ENCODE measurements at places on chromosomes 3 and 15.

DNA sequence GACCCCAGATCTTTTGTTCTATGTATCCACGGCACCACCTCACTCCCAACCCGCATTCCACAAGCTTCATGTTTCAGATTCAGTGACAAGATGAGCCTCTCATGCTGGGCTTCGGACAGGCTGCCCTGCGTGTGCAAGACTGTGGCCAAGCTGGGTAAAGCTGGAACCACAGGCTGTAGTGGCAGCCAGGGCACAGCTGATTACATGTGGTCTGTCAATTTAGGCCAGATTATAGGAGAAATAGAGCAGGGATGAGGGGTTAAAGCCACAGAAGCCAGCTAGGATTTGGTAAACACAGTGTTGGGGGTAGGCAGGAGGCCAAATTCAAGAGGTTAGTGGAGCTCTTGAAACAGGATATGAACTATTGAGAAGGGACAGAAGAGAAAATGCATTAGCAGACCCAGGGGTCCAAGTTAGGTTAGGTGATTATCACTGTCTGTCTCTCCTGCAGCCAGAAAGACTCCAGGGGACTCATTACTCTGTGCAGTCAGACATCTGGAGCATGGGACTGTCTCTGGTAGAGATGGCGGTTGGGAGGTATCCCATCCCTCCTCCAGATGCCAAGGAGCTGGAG lies 12.9 kb downstream of the SNAPC5 start:
- DNase-seq, result no peak

GRCh38 chr3:700514-700913 lies 392.3 kb upstream of the CNTN6 start:
- DNase-seq, result no peak

- no peak for DNase-seq
These were observed 132.8 kb upstream of the GADL1 start for GRCh38 chr3:31027191-31027761.

DNA sequence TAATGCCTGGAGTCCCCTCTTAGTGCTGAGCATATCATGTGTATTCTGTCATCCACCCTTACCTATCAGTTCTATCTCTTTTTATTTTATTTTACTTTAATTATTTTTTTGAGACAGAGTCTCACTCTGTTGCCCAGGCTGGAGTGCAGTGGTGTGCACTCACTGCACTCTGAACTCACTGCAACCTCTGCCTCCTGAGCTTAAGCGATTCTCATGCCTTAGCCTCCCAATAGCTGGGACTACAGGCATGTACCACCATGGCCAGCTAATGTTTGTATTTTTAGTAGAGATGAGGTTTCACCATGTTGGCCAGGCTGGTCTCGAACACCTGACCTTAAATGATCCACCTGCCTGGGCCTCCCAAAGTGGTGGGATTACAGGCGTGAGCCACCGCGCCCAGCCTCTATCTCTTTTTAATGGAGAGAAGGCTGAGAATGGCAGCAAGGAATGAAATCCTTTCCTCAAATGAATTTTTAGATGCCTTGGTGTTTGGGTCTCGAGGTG lies 11.4 kb downstream of the SACM1L start:
- DNase-seq, result no peak

- no peak for DNase-seq
These were observed 92.6 kb upstream of the CHL1 start for GRCh38 chr3:103991-104390.

DNA sequence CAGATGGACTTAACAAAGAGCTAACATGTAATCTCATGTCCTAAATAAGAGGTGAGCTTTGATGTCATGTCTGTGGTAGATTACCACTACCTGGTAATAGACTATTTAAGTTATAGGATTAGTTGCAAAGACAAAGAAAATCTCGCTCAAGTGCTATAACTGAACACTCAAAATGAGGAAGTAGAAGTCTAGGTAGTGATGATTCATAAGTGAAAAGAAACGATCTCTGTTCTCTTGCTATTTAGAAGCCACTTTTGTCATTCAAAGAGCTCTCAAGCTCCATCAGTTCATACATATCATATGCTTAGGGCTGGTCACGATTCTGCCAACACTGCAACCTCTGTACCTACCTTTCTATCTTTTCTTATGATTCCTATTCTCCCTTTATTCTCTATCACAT lies 110.9 kb downstream of the EDEM1 start:
- DNase-seq, result no peak

DNA sequence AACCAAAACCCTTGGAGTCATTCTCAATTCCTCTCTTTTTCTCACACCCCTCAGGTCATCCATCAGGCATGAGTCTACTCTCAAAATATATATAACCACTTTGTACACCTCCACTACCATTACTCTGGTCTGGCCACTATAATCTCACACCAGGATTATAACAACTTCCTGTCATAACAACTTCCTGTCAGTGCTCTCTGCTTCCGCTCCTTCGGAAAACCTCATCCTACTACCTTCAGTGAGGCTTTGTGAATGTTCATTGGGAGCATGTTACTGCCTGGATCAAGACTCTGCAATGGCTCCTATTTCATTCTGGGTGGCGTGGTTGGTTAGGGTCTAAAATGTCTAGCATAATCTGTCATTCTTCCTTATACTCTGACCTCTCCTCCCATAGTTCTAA lies 447.4 kb downstream of the MAGI1 start:
- no peak for DNase-seq

DNA sequence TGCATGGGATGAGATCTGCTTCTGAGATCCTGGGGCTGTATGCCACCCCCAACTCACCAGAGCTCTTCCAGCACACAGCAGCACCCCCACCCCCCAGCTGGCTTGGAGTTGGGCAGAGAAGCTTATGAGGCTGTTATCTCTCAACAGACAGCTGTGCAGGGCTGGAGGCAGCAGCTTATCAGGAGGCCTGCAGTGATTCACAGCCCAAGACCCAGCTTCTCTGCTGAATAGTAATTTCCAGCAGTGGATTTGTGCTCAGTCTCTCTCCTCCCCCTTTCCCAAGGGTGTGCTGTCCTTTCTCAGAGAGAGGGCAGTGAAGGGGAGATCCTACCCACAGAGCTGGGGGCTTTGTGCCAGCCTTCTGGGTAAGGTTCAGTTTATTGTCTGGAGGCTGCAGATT lies 2.1 kb downstream of the RPP25 start:
- no peak for DNase-seq

DNA sequence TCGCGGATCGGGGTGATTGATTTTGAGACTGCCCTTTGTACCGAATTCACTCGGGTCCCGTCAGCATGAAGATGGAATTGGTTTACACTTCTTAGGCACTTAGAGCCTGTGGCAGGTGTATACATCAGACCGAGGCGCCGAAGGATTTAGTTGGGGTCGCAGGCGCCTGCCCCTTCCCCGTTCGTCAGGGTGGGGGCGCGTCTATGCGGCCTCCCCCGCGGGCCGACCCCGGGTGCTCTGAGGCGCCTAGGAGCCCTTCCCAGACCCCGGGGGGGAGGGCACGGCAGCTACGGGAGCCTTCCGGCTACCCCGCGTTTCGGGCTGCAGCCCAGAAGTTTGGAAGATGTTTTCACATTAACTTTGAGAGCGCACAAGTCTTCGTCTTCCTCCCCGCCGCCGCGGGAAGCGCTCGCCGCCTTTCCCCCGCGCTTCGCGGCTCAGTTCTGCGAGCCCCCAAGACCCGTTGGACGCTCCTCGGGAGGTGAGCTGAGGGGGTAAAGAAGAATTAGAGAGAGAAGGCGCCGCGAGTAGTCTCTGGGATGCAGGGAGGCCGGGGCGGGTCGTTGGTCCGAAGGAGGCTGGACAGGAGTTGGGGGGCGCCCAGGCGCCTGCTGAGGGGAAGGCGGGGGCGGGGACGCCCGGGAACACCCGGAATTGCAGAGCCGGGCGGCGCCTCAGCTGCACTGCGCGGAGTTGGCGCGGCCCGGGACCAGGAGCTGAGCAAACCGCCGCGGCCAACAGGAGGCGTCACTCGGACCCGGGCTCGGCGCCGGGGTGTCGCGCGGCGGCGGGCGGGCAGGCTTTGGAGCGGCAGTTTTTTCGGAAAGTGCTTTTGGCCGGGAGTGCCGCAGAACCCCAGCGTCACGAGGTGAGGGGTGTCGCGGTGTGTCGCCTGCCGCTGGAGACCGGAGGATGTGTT lies 780 bp downstream of the TIPARP start:
- peak; percentile 61 for DNase-seq

- no peak for DNase-seq
These were observed 48.8 kb downstream of the ADAMTS9 start for GRCh38 chr3:64638981-64639481.

- DNase-seq, result no peak
These were observed 2.0 kb upstream of the EFCC1 start for GRCh38 chr3:128999102-128999501.

GRCh38 chr15:97745481-97746071 lies 214.9 kb upstream of the ARRDC4 start:
- peak; percentile 20 for DNase-seq

DNA sequence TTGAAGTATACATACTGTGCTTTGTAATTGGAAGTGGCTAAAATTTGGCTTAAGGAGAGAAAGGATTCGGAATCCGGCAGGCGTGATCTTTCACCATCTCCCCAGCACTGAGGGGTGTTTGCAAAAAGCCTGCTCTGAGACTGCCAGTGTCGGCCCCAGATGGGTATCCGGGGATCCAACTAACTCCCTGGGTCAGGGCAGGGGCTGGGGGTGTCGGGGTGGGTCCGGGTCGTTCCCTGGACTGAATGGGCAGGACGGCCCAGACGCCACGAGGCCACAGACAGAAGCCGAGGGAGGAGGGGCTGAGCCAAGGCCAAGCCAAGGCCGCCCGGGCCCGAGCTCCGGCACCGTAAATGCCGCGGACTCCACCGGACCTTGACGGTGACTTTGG lies 349 bp downstream of the PPIB start:
- no peak for DNase-seq

DNA sequence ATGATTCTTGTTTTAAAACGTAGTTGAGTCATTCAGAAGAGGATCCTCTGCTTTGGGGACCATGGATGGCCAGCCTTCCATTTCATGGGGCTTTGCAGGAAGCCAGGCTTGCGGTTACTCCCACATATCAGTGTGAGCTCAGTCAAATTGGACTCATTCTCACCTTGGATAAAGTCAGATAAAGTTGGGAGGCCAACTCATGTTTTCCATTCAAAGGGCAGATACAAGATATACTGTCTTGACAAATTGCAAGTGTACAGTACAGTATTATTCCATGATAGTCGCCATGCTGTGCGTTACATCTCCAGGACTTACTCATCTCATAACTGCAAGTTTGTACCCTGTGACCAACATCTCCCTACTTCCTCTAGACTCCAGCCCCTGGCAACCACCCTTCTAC lies 25.5 kb upstream of the B3GNT5 start:
- peak; percentile 34 for DNase-seq

GRCh38 chr3:191415566-191415965 lies 45.4 kb upstream of the PYDC2 start:
- no peak for DNase-seq

DNA sequence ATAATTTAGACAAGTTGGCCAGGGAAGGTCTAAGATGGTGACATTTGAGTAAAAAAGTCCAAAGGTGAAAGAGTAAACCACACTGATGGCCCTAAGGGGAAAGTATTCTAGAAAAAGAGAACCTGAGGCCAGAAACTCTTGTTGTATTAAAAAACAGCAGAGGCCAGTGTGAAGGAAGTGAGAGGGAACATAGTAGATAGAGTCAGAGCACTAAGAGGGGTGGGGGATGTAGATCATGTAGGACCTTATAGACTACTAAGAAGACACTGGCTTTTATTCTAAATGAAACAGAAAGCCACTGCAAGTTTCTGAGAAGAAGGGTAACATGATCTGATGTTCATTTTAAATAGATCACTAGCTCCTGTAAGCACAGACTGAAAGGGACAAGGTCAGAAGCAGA lies 14.5 kb downstream of the POLQ start:
- DNase-seq, result no peak

DNA sequence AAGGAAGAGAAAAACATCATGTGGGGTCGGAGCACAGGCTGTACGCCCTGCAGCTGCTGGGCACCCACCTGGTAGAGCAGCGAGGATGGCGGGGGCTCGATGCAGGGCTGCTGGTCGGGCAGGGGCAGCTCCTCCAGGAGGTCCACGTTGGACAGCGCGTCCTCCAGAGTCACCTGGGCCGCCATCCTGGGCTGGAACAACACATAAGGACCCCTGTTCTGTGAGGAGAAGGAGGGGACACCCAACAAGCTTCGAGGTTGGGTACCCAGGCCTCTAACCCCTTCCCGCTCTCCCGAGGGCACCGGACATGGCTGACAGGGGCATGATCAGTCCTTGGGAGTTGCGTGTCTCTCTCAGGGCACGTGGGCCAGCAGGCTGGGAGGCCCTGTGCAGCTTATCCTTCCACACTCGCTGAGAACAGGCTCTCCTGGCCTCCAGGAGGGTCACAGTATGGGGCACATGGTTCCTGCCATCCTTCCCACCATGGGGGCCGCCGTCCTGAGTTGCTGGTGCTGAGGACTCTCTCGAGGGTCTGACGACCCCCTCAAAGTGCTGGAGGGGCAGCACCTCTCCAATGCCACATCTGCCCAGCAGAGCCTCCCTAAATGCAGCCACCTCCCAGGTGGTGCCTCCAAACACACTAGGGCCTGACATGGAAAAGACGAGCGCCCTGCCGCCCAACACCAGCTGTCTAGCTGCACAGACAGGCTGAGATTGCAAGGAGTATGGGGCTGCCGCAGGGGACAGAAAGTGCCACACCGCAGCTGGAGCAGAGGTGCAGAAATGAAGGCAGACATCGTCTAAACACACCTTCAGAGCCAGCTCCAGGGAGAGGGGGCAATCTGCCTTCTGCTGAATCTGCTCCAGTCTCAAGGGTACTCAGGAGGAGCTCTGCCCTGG lies 32.8 kb downstream of the CYFIP1 start:
- DNase-seq, result no peak

DNA sequence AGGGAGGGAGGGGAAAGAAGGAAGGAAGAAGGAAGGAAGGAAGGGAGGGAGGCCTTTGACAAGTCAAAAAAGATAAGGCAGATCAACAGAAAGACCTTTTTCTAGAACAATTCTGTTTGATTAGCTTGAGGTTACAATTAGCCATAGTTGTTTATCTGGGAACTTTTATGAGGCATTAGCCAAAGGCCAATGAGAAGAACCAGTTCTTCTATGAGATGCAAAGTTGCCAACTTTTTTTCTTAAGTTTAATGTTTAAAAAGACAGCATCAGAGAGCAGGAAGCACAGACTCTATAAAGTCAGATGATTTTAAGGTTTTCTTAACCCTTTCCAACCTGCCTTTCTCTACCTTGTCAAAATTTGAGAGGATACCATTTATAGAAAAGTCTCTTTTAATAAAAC lies 301.3 kb upstream of the NR2F2 start:
- DNase-seq, result no peak

DNA sequence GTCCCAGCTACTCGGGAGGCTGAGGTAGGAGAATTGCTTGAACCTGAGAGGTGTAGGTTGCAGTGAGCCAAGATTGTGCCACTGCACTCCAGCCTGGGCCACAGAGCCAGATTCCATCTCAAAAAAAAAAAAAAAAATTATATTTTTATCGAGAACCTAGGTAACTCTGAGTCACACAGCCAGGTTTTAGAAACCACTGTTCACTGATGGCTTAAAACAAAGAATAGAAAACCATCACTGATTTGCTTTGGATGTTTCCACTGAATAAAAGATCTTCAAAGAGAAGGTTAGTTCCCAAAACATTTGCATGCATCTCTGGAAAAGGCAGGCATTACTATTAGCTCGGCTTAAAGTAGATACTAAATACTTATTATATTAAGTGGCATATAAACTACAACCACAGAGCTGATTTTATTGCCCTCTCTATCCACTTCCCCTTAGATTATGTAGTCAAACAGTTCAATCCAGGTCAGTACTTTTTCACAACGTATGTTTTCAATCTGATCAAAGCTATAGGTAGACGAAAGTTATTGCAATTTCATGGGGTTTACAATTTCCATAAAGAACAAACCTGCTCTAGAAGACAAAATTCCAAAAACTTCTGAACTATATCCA lies 1.4 kb downstream of the B4GALT4 start:
- no peak for DNase-seq
